ENCODE measurements at places on chromosomes 6 and 20.

DNA sequence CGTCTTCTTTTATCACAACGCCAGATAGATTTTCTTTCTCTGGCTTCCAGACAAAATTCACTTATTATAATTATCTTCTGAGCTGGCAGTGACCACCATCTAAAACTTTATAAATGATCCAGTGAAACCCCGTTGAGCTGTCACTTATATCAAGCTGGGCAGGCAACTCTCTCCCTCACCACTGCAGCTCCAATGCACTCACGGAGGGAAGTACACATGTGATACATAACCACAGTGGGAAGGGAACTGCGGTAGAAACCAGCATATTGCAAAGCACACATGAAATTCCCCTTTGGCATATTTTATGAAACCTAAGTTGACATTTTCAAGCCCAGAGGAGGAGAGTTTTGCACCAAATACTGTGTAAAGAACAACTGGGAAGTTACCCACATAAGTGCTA lies 536.9 kb downstream of the HACE1 start:
- no peak for DNase-seq

- DNase-seq = no peak
These were observed 515.2 kb upstream of the JAG1 start for GRCh38 chr20:11188843-11189603.

- peak; percentile 31 for DNase-seq
These were observed 351.9 kb upstream of the PRND start for GRCh38 chr20:4369798-4370124.

DNA sequence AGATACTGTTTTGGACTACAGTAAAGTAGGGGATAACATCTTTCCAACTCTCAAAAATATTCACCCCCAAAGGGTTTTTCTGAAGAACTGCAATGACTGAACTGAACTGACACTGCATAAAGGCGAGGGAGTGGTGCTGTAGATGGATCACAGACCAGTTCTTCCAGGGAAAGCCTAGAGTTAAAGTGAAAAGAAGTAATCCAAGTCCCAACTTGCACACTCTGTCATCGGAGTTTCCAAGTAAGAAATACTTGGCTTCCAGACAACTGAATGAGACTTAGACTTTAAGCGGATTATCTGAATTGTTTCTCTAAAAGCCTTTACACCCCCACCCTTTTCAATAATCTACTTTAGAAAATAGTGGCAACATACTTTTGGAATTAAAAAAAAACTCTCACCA lies 134.1 kb upstream of the PREP start:
- no peak for DNase-seq

GRCh38 chr6:43695215-43695966 lies 7.8 kb upstream of the MRPS18A start:
- DNase-seq = no peak

DNA sequence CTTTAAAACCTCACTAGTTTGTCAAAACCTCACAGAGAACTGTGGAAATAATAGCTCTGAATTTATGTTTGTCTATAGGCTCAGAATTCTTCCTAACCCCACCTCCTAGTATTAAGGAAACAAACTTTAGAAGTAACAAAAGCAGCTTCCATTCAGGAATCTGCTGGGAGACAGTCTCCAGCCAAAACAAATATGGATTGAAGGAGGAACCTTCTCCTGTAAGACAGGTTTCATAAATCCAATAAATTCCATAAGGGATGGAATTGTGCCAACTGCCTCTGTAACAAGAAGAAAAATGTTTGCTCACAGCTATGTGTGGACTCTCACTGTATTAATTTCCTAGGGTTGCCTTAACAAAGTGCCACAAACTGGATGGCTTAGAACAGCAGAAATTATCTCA lies 7.5 kb downstream of the SYCP2 start:
- no peak for DNase-seq

DNA sequence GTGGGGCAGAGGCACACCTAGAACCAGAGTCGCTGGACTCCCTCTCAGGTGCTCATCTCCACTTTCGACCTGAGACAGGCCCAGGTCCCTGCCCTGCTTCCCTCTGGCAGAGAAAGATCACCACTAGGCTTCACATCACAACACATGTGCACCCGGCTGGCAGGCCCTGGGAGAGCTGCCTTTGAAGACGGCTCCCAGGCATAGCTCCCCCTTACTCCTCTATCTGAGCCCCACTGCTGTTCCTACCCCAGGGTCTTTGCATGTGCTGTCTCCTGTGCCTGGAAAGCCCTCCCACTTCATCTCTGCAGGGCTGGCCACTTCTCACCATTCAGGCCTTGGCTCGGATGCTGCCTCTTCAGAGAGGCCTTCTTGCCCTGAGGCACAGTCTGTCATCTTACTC lies 89.2 kb downstream of the NOL4L start:
- DNase-seq = no peak

DNA sequence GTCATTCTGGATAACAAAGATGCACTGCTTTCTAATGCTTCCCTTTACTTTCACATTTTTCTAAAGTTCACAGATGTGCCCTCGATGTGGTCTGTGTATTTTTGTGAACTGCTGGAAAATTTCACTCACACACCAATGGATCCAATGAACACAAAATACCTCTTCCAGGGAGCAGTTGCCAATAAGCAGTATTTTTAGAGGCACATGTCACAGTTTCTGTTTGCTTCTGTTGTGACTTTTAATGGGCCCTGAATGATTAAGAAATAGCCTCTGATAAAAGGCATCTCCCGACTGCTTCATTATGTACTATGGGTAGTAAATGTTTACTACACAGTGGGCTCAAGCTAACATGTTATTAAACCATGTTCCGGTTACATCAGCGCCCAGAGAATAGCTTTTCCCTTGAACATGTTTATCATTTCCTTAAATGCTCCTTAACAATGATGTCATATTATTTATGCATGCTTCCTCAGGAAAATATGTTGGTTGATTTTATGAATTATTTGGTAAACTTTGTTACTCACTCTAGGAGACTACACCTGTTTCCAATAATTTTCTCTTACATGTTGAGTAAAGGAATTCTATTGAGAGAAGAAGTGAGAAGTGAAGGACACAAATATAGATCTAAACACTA lies 188.0 kb downstream of the KCNQ5 start:
- DNase-seq = no peak

DNA sequence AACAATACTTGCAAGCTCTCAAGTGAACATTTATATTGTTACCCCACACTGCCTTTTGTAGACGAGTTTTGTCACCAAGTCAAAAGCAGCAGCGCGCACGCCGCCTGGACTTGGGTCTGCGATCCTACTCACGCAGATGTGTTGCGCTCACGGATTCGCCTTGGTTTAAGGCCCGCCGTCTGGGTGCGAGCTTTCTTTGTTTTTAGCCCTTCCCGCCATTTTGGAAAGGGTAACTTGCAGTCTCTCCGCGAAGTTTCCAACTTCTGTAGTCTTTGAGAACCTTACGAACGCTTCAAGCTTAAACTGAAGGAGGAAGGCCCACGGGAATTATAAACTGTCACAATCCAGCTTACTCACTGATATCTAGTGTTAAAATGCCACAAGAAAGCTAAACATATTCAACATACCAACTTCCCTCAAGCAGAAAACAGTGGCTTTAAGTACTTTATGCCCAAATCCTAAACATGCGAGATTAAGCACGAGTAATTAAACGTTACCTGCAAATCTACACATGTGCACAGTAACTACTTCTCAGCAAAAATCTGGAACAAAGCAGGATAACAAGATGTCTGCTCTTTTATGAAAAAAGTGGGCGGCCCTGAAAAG lies 80.4 kb upstream of the BTN3A2 start:
- DNase-seq = no peak

- DNase-seq = no peak
These were observed 13.8 kb upstream of the PCK1 start for GRCh38 chr20:57546956-57547649.

- DNase-seq = no peak
These were observed at the start of gene C6orf132 for GRCh38 chr6:42142118-42142835. TSS of gene C6orf132 (minus strand) at chr6:42142620. CDS start at chr6:42142444, 176 bp downstream.

- no peak for DNase-seq
These were observed 160.9 kb downstream of the QRSL1 start for GRCh38 chr6:106790149-106790770.

All from stimulated activated CD4-positive, alpha-beta T cell treated with anti-CD3 and anti-CD28 coated beads, Interleukin-2, amount 100 ng/mL, for 48 hours (primary cell).